NCI-H2081 treated with DMSO at 0.1 percent for 48 hours (cell line): ENCODE measurements at places on chromosomes 2 and 18.

- DNase-seq, result no peak
These were observed 145.3 kb downstream of the SPAG16 start for GRCh38 chr2:213429516-213429915.

GRCh38 chr18:11497585-11497984 lies 111.8 kb upstream of the SLC35G4 start:
- no peak for DNase-seq

DNA sequence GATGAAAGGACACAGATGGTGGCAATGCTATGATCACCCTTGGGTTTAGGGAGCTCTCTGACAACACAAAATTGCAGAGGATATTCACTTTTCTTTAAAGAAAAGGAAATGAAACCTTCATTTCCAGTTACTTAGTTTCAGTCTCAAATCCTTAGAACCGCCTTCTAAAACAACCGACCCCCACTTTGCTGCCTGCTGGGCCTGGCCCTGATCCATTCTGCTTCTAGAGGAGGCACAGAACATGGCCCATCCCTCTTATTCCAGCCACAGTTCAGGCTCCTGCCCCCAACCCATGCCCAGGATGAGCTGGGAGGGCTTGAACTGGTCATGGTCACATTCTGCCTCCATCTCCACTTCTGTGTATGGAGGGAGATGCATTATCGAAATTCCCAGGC lies 311.6 kb downstream of the EN1 start:
- no peak for DNase-seq

DNA sequence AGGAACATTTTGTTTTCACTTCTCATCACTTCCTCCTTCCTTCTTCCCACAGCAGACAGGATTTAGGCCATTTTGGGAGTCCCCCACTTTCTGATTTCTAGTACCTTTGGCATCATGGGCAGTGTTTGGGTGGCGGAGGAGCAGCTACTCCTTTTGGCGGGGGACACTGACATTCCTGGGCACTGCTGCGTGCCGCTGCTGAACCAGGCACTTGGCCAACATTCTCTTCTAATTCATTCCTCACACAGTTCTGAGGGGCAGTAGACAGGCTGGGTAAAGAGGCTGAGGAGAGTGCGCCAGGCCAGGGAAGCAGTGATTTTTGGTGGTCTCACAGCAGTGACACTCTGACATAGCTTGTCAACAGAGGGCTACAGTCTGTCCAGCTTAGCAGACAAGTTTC lies 270.2 kb downstream of the LOXHD1 start:
- DNase-seq, result no peak

DNA sequence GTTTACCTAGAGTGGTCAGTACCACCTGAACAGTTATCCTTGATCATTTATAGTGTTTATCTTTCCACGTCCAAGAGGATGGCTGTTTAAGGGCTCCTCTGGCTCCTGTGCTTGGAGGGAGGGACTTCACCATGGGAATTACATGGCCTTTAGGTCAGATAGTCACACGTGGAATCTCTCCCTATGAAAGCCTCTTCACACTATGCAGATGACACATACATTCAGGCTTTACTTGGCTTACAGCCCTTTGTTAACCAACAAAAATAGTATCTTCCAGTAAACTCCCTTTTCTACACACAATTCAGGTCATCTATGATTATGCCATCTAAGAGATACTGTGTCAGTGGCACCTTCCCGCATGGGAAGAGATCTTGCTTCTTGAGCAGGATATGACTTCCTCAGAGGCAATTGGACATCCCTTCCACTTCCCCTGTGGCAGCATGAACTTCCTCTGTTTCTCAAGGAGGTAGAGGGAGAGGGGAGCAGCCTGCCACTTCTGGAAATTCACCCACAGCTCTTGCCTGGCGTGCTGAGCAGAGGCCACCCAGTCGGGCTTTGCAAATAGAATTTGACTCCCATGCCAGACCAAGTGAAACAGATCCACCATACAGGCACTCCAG lies 53.5 kb downstream of the COLEC12 start:
- DNase-seq, result no peak

- DNase-seq, result peak; percentile 19
These were observed 135.2 kb downstream of the ALPK2 start for GRCh38 chr18:58493516-58494253.

DNA sequence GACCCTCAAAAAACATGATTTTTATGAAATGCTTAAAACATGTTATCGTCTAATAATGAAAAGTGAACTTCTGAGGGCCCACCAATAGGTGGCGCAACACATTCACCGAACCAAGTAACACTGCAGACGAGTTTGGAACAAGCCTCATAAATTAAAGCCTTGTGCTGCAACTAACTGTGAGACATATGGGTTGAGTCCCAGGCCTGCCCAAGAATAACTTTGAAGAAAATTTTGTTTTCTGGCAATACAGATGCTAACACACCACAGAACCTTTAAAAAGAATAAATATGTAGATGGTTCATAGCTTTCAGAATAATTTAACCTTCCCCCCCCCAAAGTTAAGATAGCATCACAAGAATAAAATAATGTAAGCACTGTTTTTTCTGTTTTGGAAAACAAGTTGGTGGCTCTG lies 285.9 kb downstream of the RNF144A start:
- DNase-seq, result peak; percentile 68

DNA sequence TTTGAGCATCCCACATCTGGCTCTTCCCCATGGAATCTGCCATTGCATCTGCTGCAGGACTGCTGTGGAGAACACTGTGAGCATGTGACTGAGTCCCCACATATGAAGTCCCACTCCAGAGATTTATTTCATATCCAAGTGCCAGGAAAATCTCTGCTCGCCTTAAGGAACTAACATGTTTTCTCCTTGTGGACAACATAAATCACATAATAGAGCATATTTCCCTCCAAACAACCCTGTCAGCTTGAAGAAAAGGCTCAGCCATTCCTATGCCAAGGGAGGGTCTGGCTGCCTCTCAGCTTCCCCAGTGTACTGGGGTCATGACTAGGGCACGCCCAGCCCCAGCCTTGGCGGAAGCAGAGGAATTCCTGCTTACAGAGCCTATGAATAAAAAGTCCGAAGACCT lies 193.7 kb downstream of the DNER start:
- no peak for DNase-seq

DNA sequence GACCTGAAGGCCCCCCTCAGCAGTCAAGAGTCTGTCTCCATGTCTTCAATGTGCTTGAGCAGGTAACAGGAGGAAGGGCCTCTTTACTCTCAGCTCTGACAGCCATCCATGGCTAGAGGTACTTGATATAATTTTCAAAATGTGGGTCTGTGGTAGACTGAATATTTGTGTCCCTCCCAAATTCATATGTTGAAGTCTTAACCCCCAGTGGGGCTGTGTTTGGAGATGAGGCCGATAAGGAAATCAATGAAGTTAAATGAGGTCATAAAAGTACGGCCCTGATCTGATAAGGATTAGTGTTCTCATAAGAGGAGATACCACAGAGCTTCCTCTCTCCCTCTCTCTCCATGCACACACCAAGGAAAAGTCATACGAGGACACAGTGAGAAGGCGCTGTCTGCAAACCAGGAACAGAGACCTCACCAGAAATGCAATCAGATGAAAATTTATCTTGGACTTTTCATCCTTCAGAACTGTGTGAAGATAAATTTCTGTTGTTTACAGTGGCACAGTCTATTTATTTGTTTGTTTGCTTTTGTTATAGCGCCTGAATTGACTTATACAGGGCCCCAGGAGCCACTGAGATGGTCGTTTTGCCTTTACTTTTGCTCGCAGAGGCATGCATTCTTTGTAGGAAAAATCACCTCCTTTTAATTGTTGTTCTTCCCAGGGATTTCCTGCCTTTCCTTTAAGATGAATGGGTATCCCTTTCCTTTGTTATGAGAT lies 274.8 kb upstream of the TRIB2 start:
- no peak for DNase-seq

- DNase-seq, result no peak
These were observed 74.7 kb downstream of the EPC2 start for GRCh38 chr2:148719195-148719749.

- DNase-seq, result no peak
These were observed 202.3 kb downstream of the MYCN start for GRCh38 chr2:16142383-16143361.

DNA sequence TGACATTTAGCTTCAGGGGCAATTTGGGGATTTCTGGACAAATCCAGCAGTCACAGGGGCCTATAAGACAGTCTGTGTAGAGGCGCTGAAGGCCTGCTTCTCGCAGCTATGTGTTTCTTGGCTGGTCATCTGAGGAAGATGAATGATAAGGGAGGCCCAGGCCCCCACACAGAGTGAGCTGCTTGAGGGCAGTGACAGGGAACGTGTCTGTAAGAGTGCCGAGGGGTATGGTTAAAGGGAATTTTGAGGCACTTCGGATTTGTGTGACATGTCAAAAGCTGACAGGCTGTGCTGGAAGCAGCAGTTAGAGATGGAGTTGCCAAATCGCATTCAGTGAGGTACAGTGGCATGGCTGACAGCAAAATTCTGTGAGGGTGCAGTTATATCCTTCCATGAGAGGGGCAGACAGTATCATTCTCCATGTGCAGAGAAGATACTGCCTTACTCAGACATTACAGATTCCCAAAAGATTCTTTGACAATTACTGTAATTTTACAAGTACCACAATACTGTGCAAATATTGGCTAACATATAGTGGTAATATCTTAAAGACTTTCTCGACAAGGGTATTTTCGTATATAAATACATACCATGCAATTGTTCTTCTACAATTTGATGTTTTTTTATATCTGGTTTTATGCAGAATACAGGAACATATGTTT lies 74.0 kb downstream of the CERS6 start:
- no peak for DNase-seq

DNA sequence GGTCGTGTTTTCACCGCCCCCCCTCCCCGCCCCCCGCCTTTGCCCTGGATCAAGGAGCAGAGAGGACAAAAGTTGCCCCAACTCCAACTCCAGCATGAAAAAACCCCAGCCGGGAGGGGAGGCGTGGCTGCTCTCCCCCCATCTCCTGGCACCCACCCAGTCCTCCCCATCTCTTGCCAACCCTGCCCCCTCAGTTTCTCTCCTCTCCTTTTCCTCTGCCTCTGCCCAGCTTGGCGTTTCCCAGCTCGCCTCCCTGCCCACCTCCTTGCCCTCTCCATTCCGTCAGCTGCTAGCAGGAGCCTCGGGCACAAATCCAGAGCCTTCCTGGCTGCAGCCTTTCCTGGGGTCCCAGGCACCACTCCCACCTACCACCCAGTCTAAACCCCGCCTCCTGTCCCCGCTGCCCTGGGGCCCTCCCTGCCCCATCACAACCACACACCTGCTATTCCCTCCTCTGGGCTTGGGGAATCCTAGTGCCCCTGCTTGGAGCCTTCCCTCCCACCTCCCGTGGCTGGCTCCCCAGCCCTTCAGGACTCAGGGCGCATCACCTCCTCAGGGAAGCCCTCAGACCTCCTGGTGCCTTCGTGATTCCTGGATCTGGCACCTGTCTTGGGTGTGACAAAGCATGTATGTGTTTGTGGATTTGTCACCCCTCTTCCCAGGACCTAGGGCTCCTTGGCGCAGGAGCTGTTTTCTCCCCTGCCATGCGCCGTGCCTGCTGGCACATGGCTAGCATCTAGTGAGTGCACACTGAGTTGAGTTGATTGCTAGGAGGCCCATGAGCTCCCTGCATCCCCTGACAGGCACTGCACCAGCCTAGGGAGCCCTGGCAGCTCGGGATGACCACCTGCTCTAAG lies 209.1 kb downstream of the TFCP2L1 start:
- DNase-seq, result no peak

DNA sequence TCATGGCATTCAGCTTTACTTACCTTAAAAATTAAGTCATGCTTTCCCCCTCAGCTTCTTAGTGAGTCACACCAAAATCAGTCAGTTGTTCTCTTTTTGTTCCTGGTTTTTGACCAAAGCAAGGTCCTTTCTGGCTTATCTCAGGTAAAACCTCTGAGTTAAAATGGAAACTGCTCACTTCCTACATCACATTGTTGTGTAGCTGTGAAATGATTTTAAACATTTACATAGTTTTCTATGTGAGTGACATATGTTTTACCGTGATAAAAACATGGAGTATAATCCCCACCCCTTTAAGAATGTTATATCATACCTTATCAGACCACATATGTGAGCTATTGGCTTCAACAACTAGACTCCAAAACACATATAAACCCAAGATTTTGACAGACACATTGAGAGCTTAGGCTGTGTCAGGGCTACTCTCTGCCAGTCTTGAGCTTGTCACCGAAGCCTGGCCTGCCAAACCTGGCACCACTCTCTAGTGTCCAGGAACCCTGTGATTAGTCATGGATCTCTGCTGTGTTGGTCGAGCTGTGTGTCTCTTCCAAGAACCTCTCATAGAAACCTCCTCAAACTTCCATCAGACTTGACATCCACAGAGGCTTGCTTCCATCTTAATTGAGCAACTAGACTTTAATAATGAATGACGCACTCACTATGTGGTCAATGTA lies 294.5 kb upstream of the FBXO11 start:
- DNase-seq, result no peak

DNA sequence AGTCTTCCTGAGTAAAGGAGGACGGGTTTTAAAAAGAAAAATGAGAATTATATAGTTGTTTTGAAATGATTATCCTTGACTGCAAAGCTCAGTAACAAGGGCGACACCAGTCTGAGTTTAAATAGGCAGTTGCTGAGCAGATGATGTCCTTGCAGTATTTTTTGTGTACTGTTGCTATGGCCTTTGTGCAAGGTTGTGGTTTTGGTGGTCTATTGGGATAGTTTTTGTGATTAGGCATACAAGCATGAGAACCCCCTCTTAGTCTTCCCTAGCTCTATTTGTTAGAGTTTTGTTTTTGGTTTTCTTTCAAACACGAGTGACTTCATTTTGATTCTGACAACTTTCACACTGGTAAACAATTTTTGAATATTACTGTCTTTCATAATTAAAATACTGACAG lies 64.1 kb downstream of the TAF4B start:
- DNase-seq, result no peak

DNA sequence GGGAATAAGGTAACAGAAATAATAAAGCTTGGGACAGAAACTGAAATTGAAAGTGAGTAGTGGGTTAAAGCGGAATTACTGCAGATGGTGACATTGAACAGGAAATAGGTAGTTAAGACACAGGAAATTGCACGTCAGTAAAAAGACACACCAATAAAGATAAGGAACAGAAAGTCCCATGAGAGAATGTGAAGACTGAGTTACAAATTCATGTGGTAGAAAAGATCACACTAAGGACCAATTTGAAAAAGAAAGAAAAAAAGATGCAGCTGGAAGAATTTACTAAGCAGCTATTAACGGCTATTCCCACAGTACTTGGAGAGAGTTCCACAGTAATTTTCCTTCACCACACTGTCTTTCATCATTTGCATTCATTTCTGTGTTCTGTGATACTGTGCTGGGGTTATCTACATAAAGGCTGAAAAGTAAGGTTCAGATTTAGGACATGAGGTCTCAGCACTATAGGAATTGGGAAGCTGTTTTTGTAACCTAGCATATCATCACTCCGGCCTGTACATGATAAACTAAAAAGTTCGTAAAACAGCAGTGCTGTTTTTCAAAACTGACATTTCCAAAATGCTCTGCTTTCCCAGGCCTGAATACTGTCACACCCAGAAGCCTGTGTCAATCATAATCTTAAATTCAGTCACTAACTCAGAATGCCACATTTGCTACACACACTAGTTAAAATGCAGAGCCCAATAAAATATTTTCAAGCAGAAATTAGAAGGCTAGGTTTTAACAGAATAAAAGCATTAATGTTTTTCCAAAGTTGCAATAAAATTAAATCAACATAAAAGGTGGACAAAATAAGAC lies 42.9 kb downstream of the SRBD1 start:
- DNase-seq, result no peak

- DNase-seq, result no peak
These were observed 37.3 kb upstream of the CREB1 start for GRCh38 chr2:207492461-207492860.
